ENCODE measurements at places on chromosomes 1 and 21.

DNA sequence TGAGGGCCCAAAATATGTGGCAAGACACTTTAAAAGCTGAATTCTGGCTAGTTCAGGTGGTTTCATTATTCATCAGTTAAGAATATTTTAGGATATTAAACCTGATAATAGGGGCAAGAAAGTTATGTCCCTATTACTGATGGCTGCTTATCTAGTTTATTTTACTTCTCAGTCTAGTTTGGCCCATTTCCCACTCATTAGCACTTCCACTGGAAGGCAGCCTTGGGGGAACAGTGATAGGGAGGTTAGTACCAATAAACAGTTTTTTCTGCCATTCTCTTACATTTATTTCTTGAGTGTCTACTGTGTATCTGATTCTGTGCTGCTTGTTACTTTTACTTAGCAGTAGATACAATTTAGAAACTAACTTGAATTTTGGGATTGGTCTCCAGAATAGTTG lies 9.0 kb downstream of the PPP1R12B start:
- no peak for DNase-seq

- DNase-seq = no peak
Observed at GRCh38 chr1:67250051-67250653, 57.5 kb upstream of the IL12RB2 start.

DNA sequence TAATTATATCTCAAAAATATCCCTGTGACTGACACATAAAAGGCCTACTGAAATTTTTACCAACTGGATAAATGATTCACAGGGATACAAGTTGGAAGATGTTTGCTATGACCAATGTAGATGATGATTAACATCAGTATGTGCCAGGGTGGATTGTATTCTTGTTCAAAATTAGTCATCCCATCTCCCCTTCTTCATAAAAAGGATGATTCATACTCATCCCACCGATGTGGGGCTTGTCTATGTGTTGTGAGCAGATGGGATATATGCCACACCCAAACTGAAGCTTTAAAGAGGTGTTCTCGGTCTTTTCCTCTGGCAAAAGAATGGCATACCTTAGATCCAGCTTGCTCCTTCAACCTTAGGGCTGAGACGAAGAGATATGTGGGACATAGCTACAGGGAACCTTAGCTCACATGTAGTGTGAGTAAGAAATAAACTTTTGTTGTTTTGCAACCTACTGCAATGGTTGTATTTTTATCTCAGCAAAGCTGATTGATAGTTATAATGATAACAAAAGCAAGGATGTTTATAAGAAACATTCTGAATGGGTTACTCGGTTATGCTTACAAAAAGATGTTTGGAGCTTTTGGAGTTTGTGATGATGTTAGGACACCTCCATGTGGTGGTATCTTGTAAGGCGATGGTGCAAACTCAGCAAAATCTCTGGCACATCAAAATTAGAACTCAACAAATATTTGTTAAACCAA lies 29.4 kb downstream of the SPATA17 start:
- no peak for DNase-seq

DNA sequence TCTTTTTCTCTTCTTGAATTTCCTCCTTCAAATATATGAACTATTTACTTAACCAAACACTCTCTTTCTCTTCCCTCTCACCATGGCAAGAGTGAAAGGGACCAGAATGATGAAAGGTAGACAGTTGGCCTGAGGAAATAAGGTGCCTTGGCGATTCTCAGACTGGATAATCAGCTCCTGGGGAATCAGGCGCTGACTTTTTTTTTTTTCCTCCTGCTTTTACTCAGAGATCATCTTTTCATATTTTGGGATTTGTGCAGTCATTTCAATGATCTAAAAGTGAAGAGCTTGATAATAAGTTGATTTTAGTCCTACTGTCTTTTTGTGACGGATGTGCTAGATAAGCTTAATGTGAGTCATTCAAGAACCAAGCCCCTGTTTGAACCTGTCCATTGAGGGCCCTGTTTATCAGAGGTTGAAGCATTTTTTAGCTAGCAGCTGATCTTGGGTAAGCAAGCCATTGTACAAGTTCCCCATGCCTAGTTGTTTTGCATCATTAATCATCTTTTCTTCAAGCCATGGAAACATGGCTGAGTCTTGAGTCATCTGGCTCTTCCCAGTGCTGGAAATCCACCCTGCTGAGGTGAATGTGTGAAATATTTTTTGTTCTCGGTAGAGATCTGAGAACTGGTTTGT lies 40.8 kb downstream of the ITSN1 start:
- DNase-seq = no peak

DNA sequence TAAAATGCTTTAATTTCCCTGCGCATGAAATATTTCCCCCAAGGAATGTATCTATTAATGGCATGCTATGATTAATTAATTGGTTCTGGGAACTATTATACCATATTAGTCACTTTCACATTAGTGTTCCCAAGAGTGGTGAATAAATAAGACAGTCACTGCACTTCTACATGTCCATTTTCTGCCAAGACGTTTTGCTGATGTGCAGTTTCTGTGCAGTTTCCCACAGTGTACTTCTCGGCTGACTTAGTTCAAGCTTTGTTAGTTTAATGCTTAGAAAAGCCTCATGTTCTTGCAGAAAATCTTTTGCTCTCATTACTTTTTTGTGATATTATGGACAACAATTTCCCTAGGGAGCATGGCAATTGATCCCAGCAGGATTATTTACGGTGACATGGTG lies 1014.5 kb downstream of the BRINP3 start:
- no peak for DNase-seq

GRCh38 chr1:153567621-153568366 lies 2.1 kb upstream of the S100A2 start:
- no peak for DNase-seq

DNA sequence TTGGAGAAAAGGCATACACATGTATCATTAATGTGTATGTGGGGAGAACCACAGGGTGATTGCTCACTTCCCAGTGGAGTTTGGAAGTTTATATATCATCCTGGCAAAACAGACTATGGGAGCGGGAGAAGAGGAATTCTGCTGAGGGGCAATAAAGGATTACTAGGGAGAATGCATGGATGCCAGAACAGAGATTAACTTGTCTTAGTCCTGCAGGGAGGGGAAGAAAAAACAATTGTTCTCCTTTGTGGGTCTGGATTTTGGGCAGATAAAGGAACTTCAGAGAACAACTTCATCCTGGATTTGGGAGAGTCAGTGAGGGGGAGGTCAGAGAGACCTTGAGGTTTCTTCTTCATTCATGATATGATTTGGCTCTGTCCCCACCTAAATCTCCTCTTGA lies 55.9 kb upstream of the SOX13 start:
- DNase-seq = no peak

DNA sequence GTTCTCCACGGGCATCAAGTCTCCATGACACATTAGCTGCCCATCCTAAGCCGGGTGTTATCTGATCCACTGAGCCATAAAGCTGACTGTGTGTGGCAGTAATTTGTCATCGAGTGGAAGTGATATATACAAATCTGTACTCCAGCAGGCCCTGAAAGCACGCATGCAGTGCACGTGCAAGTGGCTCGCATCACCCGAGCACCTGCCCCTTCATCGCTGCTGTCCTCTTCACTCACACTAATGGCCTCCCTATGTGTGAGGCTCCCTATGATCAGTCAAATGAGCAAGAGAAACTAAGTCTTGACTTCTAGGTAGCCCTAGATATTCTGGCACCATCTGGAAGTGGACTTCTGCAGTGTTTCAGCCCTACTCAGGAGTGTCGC lies 248.6 kb downstream of the MATN1 start:
- no peak for DNase-seq

- no peak for DNase-seq
Observed at GRCh38 chr1:160365325-160365724, 1.5 kb upstream of the NHLH1 start.

Data from T-helper 1 cell (primary cell).